ENCODE measurements at places on chromosomes 7 and 10. TPM values are rescaled to one million over a fixed set of nuclear protein-coding genes. Genes with fewer than 3 reads are reported as not detected.

GRCh38 chr10:118167056-118167700 lies 120.4 kb upstream of the RAB11FIP2 start:
- DNase-seq = no peak
- H3K4me1 ChIP-seq = no peaks in the 10 kb centered on the region
- no peaks in the 10 kb centered on the region for H3K27me3 ChIP-seq
- no peak overlapping the region for H3K27ac ChIP-seq
- no peak overlapping the region for H3K4me3 ChIP-seq
- no peaks in the 10 kb centered on the region for H3K36me3 ChIP-seq

The PLAU gene
- 23.8 TPM for total RNA-seq

The PNLIPRP2 gene
- total RNA-seq = not detected

DNA sequence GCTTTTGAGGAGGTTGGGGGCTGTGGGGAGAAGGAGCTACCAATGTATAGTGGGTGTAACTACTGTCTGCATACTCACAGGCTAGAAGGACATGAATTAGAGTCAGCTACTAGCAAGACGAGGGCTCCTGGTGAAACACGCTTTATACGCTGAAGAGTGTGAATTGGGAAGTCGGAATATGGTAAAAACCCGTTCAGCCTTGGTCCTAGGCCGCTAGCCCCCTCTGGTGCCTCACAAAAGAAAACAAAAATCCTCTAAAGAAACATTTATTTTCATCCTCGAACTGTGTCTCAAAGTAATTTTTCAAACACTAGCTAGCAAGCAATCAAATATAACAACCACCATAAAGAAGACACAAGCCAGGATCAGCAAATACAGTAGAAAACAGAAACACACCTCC lies 338.1 kb upstream of the SEMA3C start:
- peak; percentile 49 for DNase-seq
- no peak overlapping the region for H3K27ac ChIP-seq
- no peak overlapping the region for H3K4me3 ChIP-seq
- H3K27me3 ChIP-seq = no peaks in the 10 kb centered on the region
- H3K36me3 ChIP-seq = no peaks in the 10 kb centered on the region

DNA sequence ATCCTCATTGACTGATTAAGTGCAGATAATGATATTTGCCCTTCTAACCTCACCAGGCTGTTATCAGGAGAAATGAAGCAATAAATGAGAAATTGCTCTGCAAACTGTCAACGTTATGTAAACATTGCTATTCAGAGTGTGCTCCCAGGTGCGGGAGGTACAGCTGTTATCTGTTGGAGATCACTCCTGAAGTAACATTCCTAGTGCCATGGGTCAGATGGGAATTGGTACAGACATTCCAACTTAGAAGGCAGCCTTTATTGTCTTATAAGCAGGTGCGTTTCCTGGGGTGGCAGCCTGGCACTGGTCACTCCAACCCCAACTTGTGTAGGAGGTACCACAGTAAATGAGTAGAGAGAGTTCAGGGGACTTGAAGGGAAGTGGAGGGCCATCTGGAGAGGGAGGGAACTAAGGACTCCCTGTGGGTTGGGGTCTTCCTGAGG lies 36.8 kb downstream of the HK1 start:
- H3K4me1 ChIP-seq = peaks cover 13% of the 10 kb centered on the region
- no peak overlapping the region for H3K27ac ChIP-seq
- no peaks in the 10 kb centered on the region for H3K27me3 ChIP-seq
- no peaks in the 10 kb centered on the region for H3K36me3 ChIP-seq
- H3K4me3 ChIP-seq = no peak overlapping the region

DNA sequence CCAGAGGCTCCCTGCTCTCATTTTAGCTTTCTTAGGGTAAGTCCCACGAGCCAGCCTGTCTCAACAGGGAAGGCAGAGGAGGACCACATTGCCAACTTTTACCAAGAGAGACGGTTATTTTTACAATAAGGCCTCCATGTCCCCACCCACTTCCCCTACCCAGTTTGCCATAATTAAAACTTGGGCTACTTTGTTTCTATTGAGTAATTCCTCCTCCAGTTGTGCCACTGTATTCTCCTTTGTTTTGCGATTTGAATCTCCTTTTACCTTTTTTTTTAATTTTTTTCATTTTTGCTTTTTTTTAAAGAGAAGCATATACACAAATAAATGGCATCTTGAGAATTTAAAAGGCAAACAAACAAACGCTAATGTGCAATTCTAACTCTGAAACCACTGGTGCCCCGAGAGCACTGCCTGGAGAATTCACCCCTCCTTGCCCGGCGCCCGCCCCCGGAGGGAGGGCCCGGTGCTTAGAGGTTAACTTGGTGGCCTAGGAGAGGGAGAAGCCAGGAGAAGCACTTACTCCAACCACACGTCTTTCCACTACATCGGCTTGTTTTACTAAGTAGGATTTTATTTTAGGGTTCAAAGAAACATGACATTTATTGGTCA lies 282.3 kb downstream of the USP6NL start:
- H3K4me1 ChIP-seq = peaks cover 16% of the 10 kb centered on the region
- peak; percentile 45 for DNase-seq
- 0 out of 2 replicates have a peak, but pooled peaks cover 3% of the 10 kb centered on the region for H3K36me3 ChIP-seq
- H3K27ac ChIP-seq = no peak overlapping the region
- H3K4me3 ChIP-seq = no peak overlapping the region

GRCh38 chr7:70944516-70944915 lies 187.4 kb upstream of the GALNT17 start:
- H3K4me3 ChIP-seq = no peak overlapping the region
- H3K27me3 ChIP-seq = no peaks in the 10 kb centered on the region

DNA sequence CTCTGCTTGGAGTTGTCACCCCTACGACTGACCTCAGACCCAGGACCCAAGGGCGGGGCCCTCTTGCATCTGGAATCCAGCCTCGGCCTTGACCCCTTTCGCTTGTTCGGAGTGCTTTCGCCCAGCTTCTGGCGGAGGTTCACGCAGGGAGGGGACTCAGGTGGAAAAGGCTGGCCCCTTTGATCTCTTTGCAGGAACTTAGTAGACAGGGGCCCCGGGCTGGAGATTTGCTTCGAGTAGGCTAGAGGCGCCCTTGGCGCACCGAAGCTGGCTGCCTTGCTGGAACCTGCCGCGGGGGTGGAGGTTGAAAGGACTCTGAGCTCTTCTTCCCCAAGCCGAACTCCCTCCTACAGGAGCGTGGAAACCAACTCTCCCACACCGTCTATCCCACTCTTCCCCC lies 255.1 kb downstream of the OTUD1 start:
- H3K4me1 ChIP-seq = peaks cover 5% of the 10 kb centered on the region
- no peaks in the 10 kb centered on the region for H3K36me3 ChIP-seq
- H3K27ac ChIP-seq = no peak overlapping the region
- H3K4me3 ChIP-seq = peak overlapping the region; percentile 40
- no peak for DNase-seq

DNA sequence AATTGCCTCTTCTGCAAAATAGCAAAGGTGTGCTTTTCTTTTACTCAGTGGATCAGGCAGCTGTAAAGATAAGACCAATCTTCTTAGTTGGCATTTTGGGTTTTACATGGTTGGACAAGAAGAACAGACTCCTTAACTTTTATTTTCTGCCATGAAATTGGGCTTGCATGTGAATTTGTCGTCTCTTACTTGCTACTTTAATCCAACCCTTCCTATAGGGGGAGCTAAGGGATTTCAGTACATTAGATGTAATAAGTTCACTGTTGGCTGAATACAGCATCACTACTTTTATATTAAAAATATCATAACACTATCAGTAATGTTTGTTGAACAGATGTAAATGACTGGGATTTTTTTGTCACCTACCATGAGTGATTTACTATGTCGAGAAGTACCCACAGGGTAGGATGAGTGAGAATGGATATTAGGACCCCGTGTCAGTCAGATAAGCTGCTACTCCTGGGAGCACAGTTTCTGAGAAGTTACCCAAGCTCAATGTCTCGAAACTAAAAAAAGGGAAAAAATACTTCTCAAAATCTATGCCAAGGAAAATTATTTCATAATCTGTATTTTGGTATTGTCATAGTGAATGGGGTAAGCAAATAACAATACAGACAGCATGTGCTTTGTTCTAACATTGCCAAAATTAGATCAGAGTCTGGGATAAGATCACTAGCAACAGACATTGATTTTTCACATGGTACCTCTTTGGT lies 127.4 kb upstream of the AGR3 start:
- H3K27ac ChIP-seq = no peak overlapping the region
- no peaks in the 10 kb centered on the region for H3K36me3 ChIP-seq
- DNase-seq = no peak
- H3K4me1 ChIP-seq = no peaks in the 10 kb centered on the region
- no peaks in the 10 kb centered on the region for H3K27me3 ChIP-seq

DNA sequence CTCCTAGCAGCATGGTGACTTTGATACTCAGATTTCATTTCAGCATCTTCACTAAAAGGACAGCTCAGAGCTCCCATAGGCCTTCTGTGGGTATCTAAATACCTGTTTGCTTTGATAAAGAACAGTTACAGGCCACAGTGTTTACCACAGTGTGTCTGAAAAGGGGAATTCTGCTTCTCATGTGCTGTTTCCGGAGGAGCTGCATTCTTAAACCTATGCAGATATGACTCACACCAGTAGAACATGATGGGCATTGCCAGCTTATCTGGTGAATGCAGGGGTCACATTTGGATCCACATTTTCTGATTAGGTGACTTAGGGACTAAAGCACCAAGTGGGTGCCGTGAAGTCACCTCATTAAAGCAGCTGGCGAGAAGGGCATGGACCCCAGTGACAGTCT lies 52.6 kb downstream of the TRRAP start:
- H3K4me3 ChIP-seq = no peak overlapping the region
- peaks cover 52% of the 10 kb centered on the region for H3K36me3 ChIP-seq
- no peaks in the 10 kb centered on the region for H3K27me3 ChIP-seq
- no peak for DNase-seq

The CLRN3 gene
- not detected for total RNA-seq

The PLXDC2 gene
- total RNA-seq = 40.1 TPM

DNA sequence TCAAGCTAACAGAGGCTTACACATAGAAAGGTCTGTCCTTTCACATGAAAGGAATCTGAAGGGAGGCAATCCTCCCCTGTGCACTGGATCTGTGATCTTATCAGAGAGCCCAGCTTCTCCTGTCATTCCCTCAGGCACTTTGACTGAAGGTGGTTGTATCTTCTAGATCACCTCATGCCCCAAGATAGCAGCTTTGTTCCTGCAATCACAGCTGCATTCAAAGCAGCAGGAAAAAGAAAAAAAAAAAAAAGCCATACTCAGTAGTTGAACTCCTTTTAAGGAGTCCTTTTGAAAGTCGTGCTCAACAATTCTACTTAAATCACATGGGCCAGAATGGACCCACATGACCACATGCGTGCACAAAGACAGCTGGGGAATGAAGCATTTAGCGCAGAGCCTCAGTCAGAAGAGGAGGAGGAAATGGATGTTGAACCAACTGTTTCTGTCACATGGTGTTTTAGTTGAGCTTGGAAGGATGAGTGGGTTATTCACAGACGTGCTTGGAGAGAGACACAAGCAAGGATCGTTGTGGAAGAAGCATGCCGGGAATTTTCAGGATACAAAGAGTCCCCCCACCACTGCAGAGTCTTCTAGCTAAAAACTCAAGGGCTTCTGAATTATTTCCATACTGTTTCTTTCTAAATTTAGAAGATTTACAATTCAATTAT lies 13.0 kb upstream of the PFKP start:
- H3K27ac ChIP-seq = no peak overlapping the region
- no peak for DNase-seq
- no peak overlapping the region for H3K4me3 ChIP-seq
- H3K27me3 ChIP-seq = peaks cover 2% of the 10 kb centered on the region
